ENCODE measurements at places on chromosomes 11 and 22. TPM values are rescaled to one million over a fixed set of nuclear protein-coding genes. Genes with fewer than 3 reads are reported as not detected.
A peak's percentile ranks its signal among the peaks of the same experiment; 100 is the strongest.

The MMP11 gene
- 6.3 TPM for total RNA-seq

The RBM7 gene
- total RNA-seq, result 26.3 TPM

The ASCL2 gene
- not detected for total RNA-seq

The SWAP70 gene
- total RNA-seq, result 110 TPM

The STARD10 gene
- total RNA-seq, result 12.1 TPM

The TBX10 gene
- 5.7 TPM for total RNA-seq

The BEST1 gene
- total RNA-seq, result 1.9 TPM

- DNase-seq, result no peak
These were observed 7.5 kb downstream of the POU2AF3 start for GRCh38 chr11:111305876-111306275.

DNA sequence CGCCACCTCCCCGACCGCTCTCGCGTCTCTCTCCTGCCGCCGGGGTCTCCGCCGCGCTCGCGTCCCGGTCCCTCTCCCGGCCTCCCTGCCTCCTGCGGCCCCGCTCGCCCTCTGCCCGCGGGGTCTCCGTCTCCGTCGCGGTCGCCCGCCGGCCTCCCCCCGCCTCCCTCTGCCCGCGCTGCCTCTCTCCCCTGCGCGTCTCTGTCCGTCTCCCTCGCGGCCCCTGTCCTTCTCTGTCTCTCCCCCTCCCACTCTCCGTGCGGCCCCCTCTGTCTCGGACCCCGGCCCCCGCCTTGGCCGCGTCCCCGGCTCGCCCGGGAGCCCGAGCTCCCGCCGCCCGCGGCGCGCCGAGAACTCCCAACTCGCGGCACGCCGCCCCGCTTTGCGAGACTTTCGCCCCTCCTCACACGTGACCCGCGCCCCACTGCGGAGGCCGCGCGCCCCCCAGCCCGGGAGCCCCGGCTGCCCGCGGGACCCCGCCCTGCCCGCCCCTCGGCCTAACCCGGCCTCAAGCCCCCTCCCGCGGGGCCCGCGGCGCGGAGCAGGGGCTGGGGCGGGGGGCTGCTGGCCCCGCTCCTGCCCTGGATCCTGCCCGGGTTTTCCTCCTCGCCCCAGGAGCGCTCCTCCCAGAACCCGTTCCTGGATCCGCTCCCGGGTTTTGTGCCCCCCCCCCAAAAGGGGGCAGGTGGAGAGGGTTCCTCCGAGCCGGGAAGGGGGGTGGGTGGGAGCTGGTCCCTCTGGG, 702 bp upstream of the KCNJ4 start:
- DNase-seq, result peak; percentile 40

- DNase-seq, result no peak
These were observed 8.0 kb downstream of the RNF121 start for GRCh38 chr11:71936825-71937224.

GRCh38 chr11:70205766-70206165, 2.7 kb downstream of the FADD start:
- no peak for DNase-seq

- no peak for DNase-seq
These were observed 19.8 kb downstream of the SCGB1A1 start for GRCh38 chr11:62438641-62439040.

GRCh38 chr11:117510646-117511045, 183.0 kb downstream of the CEP164 start:
- no peak for DNase-seq

- DNase-seq, result no peak
These were observed 38.6 kb upstream of the SC5D start for GRCh38 chr11:121253951-121254350.

DNA sequence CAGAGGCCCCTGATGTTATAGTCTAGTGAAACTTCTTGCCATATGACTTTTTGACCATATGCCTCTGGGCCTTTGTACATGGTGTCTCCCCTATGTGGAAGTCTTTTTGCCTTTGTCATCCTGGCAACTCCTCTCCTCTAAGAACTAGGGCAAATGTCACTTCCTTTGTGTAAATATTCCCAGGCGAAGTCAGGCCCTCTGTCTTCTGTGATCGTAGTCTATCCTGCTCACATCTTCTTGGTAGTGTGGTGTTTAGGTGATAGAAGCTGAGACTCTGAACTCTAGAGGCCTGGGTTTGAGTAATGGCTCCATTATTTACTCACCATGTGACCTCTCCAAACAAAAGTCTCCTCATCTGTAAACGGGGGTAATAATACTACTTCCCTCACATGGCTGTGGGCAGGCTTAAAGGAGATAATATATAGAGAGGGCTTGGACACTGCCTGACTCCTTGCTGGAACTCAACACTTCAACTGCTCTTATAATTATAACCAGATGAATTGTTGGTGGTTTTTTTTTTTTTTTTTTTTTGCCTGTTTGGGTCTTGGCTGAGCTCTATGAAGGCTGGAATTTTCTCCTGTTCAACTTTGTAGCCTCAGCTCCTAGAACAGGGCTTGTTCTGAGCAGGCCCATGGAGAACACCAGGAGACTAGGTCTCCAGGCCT, 43.8 kb downstream of the INSC start:
- DNase-seq, result no peak

DNA sequence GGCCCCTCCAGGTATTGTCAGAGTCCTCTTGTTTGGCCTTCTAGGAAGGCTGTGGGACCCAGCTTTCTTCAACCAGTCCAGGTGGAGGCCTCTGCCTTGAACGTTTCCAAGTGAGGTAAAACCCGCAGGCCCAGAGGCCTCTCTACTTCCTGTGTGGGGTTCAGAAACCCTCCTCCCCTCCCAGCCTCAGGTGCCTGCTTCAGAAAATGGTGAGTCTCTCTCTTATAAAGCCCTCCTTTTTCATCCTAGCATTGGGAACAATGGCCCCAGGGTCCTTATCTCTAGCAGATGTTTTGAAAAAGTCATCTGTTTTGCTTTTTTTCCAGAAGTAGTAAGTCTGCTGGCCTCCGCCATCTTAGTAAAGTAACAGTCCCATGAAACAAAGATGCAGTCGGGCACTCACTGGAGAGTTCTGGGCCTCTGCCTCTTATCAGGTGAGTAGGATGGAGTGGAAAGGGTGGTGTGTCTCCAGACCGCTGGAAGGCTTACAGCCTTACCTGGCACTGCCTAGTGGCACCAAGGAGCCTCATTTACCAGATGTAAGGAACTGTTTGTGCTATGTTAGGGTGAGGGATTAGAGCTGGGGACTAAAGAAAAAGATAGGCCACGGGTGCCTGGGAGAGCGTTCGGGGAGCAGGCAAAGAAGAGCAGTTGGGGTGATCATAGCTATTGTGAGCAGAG, at the start of gene CD3E:
TSS of gene CD3E (plus strand) at position 163 of the 681 bp plus-strand sequence. CDS start at position 386, 223 bp downstream.
- DNase-seq, result peak; percentile 37

DNA sequence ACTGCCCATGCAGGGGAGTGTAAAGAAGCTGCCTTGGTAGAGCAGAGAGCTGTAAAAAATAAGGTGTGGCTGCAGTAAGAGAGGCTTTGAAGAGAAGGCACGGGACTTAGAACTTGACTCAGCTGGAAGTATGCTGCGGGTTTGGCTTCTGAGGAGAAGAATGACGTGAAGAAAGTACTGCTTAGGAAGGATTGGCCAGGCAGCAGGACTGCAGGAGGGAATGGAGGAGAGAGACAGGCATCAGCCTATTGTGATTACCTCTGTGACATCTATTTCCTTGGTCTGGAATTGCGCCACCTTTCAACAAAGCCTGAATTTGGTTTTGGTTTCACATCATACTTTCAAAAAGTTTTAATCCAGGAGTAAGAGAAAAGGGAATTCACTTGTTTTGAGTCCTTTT, 22.5 kb downstream of the PRRG4 start:
- no peak for DNase-seq
